Stimulated activated CD4-positive, alpha-beta T cell treated with anti-CD3 and anti-CD28 coated beads, Interleukin-1b, Interleukin-23, amount 100 ng/mL, for 4 hours (primary cell): ENCODE measurements at places on chromosomes 5 and 9.

GRCh38 chr9:83208065-83208850 is 145.3 kb upstream of the RASEF start:
- no peak for DNase-seq

- DNase-seq: no peak
Measured at GRCh38 chr5:124976086-124976485, 229.6 kb upstream of the ZNF608 start.

- no peak for DNase-seq
Measured at GRCh38 chr9:78902051-78902450, 605.1 kb downstream of the PSAT1 start.

DNA sequence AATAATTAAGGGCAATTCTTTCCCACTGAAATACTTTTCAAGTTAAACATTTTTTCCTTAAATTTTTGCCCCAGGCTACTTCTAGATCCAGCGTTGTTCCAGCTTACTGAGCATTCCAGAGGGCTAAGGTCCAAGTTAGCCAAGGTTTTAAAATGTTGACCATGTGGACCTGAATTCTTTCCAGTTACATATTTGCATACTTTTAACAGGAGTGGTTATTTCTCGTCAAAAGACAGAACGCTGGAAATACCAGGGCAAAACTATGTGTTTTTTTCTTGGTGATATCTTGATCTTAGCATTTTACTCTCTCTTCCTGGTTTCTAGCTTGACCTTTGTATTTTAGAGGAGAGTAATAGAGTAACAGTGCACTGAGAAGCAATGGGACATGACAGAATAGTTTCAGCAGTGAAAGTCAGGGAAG is 32.8 kb downstream of the TMC1 start:
- DNase-seq: no peak

DNA sequence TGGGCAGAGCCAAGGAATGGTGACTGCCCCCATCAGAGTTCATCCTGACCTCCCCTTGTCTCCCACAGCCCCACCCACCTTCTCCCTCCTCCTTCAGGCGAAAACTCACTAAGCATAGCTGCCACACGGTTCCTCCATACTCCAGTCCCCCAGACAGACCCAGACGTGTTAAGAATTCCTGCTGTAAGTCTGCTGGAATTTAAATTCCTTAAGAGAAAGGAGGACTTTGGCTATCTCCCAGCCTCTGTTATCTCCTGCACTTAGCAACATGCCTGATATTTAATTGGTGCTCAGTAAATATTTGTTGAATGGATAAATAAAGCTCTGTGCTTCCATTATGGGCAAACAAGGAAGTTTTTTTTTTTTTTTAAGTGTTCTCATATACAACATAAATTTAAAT is 213.7 kb downstream of the RFK start:
- no peak for DNase-seq

DNA sequence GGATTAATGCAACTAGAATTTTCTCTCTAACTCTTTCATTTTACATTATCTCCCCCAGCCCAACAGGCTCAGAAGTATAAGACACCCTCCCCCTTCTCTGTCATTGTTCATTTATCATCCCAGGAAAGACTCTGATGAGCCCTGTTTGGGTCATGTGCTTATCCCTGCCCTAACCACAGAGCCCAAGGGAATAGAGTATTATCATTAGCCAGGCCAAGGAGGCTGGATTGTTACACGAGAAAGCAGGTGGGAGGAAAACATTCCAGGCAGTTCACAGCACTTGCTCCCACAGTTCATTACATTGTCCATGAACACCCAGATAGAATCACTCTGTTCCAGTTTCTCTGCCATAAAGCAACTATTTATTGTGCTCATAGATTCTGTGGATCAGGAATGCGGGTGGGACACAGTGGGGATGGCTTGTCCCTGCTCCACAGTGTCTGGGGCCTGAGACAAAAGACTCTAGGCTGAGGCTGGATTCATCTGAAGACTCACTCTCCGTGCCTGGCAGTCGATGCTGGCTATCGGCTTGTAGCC is 59.5 kb upstream of the TMEM215 start:
- no peak for DNase-seq
